ENCODE measurements at places on chromosomes 4 and X.

DNA sequence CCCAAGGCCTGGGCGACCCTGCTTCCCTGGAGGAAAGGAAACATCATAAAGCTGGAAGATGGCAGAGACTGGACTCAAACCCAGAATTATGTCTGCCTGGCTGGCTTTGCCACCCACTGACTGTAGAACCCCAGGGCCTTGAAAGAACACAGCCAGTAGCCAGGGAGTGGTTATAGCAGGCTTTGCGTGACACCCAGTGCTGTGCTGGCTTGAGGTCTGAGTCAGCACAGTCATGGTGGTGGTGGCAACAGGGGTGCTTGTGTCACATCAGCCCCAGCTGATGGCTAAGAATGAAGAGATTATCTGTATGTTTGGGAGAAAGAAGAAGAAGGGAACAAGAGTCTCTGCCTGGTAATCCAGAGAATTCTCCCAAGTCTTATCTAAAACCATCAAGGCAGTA is 178.8 kb upstream of the SPIN4 start:
- no peak for DNase-seq

- DNase-seq = no peak
Measured at GRCh38 chrX:150324919-150325318, 38.2 kb upstream of the MAMLD1 start.

DNA sequence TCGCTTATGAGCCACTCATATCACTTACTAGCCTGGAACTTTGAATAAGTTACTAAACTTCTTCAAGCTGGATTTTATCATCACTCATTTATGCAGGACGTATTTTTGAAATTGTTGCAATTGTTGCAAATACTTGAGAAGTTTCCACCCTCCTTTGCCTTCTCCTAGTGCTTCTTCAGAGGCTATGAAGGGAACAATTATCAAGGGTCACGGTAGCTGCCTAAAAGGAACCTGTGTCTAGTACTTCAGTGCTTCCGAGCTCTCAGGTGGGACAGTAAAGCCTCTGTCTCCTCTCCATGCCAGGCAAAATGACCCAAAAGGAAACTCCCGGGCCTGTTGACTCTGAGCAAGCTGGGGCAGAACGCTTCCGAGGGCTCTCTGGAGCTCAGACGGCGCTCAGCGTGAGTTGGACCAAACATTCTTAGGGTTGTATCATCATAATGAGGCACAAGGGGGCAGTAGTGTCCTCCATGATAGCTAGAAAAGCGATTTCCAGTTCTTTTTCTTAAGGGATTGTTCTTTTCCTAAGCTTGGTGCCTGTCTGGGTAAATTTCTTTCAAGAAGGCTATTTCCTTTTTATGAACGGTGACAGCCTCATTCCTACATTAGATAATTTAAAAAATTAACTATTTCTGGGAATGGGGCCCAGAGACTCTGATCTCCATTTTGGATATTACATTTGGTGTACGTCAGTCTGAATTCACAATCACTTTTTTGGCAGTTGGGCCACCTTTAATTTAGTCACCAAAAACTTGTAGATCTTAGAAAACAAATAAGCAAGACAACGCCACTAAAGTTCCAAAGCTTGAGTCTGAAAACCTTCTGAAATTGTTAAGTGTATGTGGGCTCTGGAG is 73.1 kb downstream of the PACRGL start:
- DNase-seq = peak; percentile 66

DNA sequence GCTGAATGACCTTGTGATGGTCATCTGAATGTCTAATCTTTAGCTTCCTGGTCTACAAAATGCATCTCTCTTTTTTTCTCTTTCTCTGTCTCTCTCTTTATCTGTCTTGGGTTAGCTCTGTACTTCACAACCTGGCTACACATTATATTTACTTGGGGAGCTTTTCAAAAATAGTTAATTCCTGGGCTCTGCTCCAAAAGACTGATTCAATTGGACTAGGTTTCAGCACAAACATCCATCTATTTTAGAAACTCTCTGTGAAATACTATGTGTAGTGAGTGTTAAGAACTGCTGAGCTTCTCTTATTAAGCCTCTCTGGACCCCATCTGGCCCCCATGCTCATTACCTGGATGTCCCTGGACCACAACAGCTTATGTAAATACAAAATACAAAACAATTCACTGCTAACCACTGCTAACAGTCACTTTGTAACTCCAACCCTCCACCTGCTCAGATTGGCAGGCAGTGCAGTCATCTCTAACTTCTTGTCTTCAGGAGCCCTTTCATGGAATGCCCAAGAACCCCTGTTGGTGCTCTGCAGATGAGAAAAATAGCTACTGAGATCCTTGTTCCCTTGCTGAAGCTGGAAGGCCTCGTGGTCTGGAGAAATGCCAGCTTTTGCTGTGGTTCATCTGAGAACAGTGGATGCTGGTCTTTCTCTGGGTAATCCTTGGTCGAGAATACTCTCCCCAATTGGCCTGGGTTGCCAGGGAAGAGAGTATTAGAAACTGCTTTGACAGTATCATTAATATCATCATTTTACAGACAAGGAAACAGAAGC is 14.8 kb upstream of the BOD1L1 start:
- DNase-seq = peak; percentile 65

DNA sequence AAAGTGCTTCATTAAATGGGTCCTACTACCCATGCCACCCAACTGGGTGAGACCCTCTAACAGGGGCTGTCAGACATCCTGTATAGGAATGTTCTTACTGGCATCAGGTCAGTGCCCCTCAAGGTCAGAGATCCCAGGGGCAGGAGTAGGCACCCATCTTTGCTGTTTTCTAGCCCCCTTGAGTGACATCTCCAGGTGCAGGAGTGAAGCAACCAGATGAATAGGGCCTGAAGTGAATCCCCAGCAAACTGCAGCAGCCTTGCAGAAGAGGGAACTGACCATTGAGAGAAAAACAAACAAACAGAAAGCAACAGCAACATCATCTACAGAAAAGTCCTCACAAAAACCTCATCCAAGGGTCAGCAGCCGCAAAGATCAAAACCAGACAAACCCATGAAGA is 55.8 kb upstream of the GNRHR start:
- DNase-seq = no peak

All from EH (cell line).